ENCODE measurements at places on chromosomes 13 and 19.

DNA sequence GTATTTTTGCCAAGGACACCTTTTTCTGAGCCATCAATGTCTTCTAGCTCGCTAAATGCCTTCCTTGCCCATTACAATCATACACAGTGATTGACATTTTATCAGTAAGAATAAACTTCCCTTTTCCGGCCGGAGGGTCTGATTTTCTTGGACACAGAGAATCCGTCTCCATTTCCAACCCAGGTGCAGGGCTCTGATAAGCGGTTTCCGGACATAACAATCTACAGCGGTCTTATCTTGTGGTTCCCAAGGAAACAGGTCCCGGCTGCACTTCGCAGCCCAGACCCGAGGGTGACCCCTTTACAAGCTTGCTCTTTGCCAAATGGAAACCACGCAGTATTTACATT, 5.1 kb upstream of the ZNF77 start:
- no peak for DNase-seq

DNA sequence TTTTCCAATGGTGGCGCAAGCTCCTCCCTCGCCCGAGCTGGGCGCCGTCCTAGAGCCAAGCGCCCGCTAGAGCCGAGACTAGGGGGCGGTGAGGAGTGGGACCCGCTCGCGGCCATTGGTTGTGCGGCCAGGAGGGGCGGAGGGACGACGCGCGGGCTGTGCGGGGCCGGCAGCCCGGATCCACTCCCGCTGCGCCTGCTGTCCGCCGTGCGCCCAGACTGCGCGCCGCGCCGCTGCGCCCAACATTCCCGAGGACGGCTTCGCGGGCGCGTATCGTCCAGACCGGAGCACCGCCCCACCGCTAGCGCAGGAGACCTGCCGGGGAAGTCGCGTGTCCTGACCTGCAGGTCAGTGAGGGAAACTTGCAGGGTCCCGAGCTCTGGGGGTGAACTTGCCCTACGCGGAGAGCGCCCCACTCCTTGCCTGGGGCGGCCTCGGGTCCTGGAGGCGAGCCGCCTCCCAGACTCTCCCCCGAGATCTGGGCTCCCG, at the start of gene SERTM1:
Gene SERTM1, plus strand, starts transcription at position 183 of the 489 bp plus-strand sequence. CDS start 21,059 bp downstream, outside the sequence.
- peak; percentile 76 for DNase-seq

- no peak for DNase-seq
Observed at GRCh38 chr13:51244637-51245405, 22.6 kb downstream of the FAM124A start.

DNA sequence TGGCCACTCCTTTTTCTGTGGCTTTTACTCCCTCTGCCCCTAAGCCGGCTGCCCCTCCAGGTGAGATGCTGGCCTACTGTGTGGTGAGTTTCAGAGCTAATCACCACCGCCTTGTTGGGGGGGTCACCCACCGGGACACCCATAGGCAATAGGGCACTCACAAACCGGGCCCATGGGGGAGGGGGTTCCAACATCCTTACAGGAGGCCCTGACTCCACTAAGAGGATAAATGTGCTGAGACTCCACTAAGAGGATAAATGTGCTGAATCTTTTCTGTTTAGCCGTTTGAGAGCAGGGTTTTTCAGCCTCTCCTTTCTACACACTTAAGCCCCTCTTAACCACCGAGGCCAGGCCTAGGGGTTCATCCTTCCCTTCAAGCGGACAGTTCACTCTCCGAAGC, 73.7 kb downstream of the SLC15A1 start:
- no peak for DNase-seq

GRCh38 chr13:60392131-60392530, 4.9 kb upstream of the TDRD3 start:
- no peak for DNase-seq

DNA sequence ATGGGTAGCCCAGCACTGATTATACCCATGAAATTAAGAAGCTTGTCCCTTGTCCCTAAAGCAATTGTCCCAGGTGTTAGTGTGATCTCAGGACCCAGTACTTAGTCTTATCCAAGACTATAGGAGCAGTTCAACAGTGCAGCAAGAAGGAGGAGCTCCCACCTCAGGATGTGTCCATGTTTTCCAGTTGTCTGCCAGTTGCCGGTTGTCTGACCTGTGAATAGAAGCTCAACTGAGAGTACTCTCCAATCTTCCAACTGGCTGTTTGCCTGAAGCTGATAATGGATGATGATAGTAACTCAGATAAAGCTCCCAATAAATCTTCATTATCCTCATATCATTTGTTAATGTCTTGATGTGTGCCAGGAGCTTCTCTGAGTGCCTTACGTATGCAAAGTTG, 107.2 kb upstream of the HTR2A start:
- DNase-seq: no peak

DNA sequence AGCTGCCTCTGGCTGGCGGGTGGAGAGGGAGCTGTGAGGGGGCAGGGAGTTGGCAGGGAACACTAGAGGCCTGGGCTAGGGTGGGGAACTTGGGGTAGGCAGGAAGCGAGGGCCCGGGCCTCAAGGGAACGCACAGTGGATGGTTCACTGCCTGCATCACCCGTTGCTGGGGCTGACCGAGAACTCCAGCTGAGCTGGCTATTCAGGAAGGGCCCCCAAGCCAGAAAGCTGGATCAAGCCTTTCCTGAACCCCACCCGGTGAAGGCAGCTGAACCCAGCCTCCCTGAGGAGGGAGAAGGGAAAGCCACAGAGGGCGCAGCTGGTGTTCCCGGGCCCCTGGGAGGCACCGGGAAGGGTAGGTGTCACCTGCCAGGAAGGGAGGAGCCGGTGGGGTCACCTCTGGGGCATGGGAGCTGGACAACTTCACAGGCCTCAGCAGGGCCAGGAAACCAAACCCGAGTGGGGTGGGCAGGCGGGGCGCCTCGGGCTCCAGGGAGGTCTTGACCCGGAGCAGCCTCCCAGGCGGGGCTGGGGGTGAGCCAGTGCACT, 13.9 kb downstream of the PALM start:
- no peak for DNase-seq

DNA sequence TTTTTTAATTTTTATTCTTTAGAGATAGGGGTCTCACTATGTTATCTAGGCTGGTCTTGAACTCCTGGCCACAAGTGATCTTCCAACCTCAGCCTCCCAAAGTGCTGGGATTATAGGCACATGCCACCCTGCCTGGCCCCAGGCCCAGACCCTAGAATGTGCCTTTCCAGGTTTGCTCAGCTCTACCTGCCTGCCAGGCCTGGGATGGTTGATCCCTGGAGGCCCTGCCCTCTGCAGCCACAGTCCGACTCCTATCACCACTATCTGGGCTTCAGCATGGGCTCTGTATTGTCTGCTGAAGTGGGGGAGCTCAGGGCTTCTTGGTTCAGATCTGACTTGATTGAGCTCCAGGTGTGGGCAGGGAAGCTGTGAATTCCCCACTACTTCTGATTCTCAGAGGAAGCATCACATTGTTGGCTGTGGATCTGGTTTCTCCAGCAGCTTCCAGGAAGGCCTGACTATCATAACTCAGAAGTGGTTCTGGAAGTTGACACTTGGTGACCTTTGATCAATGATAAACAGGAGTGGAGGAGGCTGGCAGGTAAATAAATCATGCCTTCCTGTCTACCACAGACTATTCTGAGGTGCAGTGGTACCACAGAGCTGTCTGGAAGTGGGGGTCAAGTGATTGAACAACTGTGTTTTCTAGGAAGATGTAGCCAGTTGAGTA, 71.9 kb downstream of the OLFM4 start:
- DNase-seq: no peak

DNA sequence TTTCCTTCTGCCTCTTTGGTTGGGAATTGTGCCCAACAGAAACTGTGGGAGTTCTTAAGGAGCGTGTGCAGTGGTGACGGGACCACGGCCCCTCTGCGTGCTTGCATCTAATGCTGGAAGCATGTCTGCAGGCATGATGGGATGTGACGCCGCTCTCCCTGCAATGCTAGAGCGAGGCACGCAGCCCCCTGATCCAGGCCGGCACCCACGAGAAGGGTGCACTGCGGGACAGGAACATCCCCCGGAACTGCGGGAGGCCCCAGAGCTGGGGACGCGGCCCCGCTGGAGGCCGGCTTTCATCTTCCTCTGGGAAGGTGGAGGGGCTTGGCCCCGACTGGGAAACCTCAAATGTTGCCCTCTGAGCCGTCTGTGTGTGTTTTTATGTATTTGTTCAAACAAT, 32.7 kb downstream of the TMEM255B start:
- no peak for DNase-seq

- DNase-seq: no peak
Observed at GRCh38 chr13:84845907-84846619, 953.2 kb downstream of the SLITRK6 start.

GRCh38 chr13:112812306-112813055, 122.6 kb downstream of the ATP11A start:
- no peak for DNase-seq

DNA sequence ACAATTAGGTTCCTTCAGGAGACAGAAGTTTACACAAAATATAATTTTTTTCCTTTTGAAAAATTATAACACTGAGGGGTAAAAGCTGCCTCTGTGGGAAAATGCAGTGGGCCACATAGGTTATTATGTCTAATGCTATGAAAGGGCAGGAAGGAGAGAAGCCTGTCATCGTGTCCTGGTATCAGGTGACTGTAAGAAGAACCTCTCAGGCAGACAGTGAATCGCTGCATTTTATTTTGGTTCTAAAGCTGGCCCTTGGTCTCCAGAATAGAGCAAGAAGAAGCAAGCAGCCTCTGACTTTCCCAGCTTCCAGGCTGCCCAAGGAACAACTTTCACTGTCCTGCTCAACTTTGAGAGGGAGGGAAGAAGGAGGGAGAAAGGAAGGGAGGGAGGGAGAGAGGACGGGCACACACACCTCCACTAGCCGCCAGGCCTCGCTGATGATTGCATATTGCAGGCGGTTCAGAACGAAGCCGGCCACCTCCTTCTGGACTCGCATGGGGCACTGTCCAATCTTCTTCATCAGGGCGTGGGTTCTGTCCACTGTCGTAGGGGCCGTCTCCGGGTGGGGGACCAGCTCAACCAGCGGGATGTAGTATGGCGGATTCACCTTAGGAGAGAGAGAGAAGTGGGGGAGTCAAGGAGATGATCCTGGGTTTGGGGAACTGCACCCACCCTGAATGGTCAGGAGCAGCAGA, 93.8 kb downstream of the CRYL1 start:
- no peak for DNase-seq

DNA sequence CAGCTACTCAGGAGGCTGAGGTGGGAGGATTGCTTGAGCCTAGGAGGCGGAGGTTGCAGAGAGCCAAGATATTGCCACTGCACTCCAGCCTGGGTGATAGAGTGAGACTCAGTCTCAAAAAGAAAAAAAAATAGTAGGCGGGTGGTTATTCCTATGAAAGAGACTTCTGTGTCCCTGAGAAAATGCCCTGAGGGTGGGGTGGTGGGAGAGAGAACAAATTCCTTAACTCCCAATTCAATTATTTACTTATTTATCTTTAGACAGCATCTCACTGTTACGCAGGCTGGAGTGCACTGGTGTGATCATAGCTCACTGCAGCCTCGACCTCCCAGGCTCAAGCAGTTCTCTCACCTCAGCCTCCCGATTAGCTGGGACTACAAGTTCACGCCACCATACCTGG, 10.3 kb upstream of the EEF2 start:
- no peak for DNase-seq

- peak; percentile 89 for DNase-seq
Observed at GRCh38 chr19:20077791-20078463, at the start of gene ZNF90. Gene ZNF90 (plus strand): TSS chr19:20078000. CDS start chr19:20078133, 133 bp downstream.

DNA sequence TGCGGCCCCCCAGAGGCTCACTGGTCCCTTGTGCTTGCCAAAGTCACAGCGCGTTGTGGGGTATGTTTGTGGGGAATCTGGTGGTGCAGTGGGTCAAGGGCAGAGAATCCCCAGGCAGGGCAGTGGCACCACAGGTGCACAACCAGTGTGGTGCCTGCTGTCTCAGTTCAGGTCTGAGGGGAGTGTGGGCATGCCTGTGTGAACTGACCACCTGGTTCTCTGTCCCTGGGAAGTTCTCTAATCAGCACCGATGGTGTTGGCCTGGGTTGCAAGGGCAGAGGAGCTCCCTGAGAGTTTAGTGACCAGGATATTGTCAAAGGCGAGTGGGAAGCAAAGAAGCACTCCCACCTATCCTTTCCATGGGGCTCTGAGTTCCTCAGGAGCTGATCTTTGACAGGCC, 37.7 kb downstream of the ACSBG2 start:
- DNase-seq: no peak

DNA sequence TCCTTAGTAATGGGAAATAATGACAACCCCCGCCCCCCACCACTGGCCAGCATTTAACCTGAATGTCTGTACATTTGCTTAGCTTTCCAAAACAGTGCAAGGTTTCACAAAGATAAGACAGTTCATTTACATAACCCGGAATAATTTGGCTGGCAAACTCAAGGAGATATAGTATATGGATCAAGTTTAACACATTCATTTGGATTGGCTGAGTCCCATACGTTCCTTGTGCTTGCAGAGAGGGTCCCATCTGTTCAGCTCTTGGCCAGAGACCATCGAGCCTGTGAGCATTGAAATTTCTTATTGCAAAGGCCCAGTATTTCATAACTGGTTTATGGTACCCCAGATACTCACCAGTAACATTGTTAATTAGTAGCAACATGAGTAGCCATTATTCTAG, 116.5 kb downstream of the GPC6 start:
- DNase-seq: no peak

All from type B pancreatic cell (in vitro differentiated cells).